Activated naive CD8-positive, alpha-beta T cell treated with anti-CD3 and anti-CD28 coated beads for 36 hours (primary cell): ENCODE measurements at places on chromosomes 2 and 18.

- no peak for DNase-seq
Measured at GRCh38 chr2:48982887-48983435, 171.4 kb downstream of the FSHR start.

DNA sequence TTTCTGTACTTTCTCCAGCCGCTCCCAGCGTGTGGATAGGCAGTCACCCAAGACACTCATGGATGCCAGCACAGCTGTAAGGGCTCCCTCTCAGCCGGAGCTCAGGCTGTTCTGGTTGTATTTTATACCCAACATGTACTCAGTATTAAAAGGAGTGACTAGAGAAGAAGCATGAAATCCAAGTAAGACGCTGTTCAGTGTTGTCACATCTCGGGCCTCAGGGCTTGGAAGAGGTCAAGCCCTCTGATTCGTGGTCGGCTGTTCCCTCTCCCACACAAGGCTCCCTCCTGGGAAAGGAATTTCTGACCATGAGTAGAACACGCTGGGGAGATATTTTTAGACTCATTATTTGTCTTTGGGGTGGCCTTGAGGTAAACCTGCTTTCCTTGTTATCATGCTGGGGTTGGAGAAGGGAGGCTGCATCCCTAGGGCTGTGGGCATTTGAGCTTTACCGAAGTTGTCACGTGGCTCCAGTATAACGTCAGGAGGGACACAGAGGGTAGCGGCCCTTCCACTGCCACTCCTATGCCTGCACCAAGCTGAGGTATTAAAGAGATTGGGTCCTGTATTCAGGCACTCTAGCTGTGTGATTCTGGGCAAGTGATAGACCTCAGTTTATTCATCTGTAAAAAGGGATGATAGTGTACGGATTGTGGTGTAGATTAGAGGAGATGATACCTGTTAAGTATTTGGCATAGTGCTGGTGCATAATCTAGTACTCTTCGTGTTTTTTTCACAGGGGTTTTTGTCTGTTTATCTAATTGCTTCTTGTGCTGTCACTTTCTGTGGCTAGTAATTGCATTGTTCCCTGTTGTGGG is 34.1 kb downstream of the HK2 start:
- DNase-seq, result no peak

DNA sequence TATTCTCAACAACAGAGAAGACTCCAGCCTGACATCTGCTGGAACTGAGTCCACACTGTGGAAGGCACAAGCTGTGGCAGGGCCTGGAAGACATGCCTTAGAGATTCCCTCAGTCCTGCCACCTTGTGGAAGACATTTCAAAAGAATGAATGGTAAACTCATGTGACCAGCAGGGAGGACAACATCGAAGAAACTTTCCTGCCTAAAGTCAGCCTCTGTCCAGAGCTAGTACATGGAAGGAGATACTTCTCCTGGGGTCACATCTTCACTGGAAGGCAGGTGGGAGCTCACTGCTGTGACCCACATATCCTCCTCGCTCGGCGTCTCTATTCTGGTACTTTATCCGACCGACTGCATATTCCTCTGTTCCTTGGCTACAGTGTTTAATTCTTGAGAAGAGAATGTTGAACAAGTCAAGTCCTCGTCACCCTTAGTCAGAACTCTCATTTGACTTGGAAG is 59.5 kb downstream of the PUM2 start:
- peak; percentile 8 for DNase-seq

DNA sequence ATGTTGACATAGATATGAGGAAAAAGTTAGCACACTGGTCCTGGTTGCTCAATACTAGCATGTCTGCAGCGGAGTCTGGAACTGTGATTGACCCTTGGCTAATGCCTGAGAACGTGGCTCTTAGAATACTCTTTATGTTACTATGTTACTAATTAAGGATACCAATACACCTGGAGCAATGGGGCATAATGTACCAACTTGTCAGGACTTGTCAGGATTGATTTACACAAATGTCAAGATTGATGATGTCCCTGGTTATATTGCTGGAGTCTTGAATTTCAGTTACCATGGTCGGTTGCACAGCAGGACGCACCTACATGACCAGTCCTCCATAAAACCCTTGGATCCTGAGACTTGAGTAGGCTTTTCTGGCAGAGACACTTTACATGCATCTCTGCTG is 810.9 kb downstream of the CPS1 start:
- no peak for DNase-seq

GRCh38 chr2:27133195-27133875 is 1.1 kb downstream of the PREB start:
- peak; percentile 15 for DNase-seq

GRCh38 chr2:146944601-146945000 is 900.2 kb upstream of the ACVR2A start:
- DNase-seq, result no peak

- DNase-seq, result no peak
Measured at GRCh38 chr2:186201371-186201770, 284.7 kb upstream of the ZC3H15 start.

DNA sequence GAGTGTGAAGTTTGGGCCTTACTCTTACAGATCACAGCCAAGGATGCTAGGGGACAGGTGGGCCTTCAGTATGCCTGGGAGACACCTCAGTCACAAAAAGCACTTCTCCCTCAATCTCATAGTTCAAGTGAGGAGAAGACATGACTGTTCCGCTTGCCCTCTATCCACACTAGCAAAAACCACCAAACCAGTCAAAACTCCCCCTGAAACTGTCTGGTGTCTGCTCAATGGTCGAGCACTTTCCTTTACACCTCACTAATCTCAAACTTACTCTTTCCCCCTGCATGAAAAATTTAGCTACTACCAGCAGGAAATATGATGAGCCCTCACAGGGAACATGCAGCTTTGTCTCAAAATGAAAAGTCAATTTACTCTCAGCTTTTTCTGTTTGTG is 232.2 kb downstream of the TRIB2 start:
- DNase-seq, result peak; percentile 38

- no peak for DNase-seq
Measured at GRCh38 chr2:160301420-160301819, 101.3 kb upstream of the ITGB6 start.

- DNase-seq, result no peak
Measured at GRCh38 chr2:3895021-3895420, 191.6 kb downstream of the DCDC2C start.

GRCh38 chr2:236971919-236972381 is 113.7 kb upstream of the COPS8 start:
- DNase-seq, result no peak

GRCh38 chr2:100244881-100245605 is 77.3 kb downstream of the LONRF2 start:
- DNase-seq, result no peak

DNA sequence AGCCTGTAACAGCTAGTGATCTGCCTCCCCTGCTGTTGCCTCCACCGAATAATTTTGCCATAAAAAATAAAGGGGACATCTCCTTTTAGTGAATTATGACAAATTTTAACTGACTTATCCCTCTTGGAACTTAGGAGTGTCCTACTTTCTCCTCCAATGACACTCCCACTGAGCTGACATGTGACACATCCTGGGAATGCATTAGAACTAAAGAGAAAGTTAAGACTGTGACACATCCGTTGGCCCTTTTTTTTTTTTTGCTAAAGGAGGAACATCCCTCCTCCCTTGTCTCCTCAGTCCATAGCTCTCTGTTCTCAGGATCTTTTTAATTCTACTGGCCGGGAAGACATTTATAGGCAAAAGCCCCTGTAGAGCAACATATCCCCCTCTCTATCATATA is 268.2 kb downstream of the NRXN1 start:
- DNase-seq, result no peak
